Liver (tissue), 10 donors: ENCODE measurements at places on chromosomes 5 and 9. TPM values are rescaled to one million over a fixed set of nuclear protein-coding genes. Genes with fewer than 3 reads are reported as not detected.

Gene SPINK7
- not detected for total RNA-seq

Gene CFAP77
- not detected for total RNA-seq

Gene SLC4A9
- total RNA-seq = not detected

Gene ECSCR
- 3.6 TPM for total RNA-seq

Gene SELENOP
- total RNA-seq = 1,776 TPM

Gene PCDHGB2
- total RNA-seq = 1.0 TPM

Gene PCDHAC2
- total RNA-seq = 0.93 TPM

Gene PRRT1B
- total RNA-seq = 1.3 TPM

Gene UBE2D2
- total RNA-seq = 17.0 TPM

Gene TMEM252
- 0.17 TPM for total RNA-seq

Gene TTLL11
- 2.9 TPM for total RNA-seq

Gene CLIC3
- total RNA-seq = 0.42 TPM
